ENCODE measurements at places on chromosomes 7 and 10.

- DNase-seq: no peak
These were observed 249.3 kb upstream of the POM121L12 start for GRCh38 chr7:52786174-52786573.

- no peak for DNase-seq
These were observed 93.7 kb upstream of the MAGI2 start for GRCh38 chr7:79547132-79547531.

GRCh38 chr7:157709531-157710251 is 372.9 kb downstream of the DNAJB6 start:
- DNase-seq: no peak

DNA sequence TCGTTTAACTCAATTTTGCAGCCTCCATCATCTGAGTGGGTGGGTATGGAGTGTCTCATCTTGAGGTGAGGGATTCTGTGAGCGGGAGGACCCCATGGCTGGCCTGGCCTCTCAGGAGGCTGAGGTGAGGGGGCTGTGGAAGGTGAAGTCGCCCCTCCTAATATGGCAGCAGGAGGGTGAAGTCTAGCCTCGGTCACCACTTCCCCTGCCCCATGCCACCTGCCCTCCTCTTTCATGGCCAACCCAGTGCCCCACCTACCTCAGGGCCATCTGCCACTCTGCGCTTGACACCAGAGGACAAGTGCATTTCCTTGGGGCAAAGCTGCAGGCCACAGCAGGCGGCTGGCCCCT is 8.7 kb downstream of the RASGEF1A start:
- DNase-seq: no peak

- no peak for DNase-seq
These were observed 106.0 kb upstream of the INSYN2A start for GRCh38 chr10:127302343-127302742.

GRCh38 chr10:128747582-128748346 is 621.5 kb upstream of the MKI67 start:
- no peak for DNase-seq

DNA sequence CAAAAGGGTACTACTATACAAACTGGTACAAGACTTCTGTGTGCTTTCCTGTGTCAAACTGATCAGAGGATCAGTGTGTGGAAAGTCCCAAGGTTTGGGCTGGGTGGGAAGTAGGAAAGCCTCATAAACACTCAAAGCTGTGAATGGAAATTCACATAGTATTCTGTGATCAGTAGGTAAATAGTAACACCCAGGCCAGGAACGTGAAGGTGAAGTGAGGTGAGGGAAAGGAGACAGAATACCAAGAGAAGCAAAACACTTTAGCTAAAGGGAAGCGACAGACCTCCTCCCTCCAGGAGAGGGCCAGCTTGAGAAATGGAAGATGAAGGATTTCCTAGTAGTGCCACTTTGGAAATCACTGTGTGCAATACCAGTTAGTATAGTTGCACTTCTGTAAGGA is 451.9 kb downstream of the KCNMA1 start:
- DNase-seq: no peak

GRCh38 chr7:158407581-158408317 is 179.9 kb downstream of the PTPRN2 start:
- DNase-seq: peak; percentile 69

DNA sequence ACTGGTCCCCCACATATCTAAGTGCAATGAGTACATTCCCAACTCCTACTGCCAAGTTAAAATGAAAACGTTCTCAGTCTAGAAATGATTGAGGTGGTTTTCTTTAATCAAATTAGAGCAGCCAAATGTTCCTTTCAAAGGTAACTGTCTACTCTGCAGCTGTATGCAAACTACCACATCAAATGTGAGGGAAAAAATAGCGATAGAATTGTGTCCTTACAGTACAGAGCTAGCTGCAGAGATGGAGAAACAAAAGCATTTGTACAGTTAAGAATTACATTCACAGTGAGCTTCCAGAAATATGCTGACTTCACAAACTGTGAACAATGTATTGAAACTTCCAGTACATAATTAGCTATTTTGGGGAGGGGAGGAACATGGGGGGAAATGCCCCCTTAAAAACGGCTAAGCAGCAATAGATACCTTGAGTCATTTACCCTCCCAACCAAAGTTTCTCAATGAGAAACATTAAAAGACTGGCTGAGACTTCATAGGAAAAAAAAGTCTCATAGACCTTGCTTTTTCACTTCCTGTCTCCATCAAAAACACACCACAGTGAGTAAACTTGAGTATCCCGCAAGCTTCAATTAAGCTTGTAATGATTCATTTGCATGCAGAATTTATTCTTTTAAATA is 22.9 kb downstream of the CDK6 start:
- no peak for DNase-seq

All from G401 (cell line).